EL (cell line): ENCODE measurements at places on chromosomes 2 and 18.
A peak's percentile ranks its signal among the peaks of the same experiment; 100 is the strongest.

- no peak for DNase-seq
Measured at GRCh38 chr2:105675841-105676240, 68.9 kb upstream of the NCK2 start.

DNA sequence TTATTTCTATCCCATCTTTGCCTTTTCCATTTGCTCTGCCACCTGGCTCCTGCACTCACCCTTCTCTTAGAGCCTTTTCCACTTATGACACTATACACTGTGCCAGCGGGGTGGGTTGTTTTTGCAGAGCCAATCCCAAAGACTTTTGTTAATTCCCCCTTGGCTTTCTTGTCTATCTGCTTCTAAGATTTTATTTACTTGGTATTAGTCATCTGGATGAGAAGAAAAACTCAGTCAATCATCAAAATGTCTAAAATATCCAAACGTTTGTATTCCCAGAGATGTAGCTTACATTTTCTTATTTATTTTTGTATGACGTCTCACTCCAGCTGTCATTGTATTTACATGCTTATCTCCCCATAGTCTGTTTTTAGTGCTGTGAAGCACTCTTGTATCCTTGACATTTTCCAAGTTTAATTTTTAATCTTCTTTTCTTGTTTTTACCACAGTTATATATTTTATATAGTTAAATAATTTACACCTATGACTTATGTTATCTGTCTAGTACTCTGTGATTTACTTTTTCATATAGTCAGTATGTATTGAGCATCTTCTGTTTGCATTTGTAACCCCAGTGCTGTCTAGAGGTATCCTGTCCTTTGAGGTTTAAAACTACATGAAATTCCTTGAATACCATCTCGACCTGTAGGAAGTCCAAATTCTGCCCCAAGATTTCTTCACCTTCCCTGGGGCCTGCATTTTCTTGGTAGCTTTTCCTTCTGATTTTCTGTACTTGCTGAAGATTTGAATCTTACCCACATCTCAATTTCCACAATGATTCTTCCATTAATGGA is 55.1 kb downstream of the COL4A3 start:
- DNase-seq = no peak

DNA sequence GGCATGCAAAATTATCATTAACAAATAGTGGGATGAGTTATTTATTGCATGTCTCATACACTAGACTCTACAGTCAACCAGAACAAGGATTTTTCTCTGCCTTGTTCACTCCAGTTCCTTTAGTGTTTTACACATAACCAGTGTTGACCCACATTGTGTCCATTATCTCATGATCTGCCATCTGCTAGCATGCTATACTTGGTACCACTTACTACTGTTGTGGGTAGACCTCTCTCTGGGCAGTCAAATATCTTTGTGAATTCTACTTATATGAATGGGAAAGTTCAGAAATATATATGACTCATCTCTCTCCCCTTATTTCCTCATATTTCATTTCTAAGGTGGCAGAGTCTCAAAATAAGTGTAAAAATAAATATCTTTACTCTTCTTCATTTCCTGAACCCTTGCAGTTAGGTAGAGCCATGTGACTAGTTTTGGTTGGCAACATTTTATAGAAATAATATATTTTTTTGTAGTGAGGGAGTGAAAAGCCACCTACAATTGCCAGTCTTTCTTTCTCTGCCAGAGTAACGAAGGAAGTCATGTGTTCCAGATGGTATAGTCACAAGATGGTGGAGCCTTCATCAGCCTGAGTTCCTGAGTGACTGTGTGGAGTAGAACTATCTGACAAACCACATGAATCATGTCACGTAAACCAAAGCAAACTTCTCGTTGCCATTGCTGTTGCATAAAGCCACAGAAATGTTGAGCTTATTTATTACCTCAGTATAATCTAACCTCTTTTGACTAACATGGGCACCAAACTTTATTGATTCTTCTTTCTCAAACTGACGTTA is 704.0 kb downstream of the RNF144A start:
- DNase-seq = no peak

GRCh38 chr2:145108361-145108778 is 588.5 kb upstream of the ZEB2 start:
- peak; percentile 37 for DNase-seq

DNA sequence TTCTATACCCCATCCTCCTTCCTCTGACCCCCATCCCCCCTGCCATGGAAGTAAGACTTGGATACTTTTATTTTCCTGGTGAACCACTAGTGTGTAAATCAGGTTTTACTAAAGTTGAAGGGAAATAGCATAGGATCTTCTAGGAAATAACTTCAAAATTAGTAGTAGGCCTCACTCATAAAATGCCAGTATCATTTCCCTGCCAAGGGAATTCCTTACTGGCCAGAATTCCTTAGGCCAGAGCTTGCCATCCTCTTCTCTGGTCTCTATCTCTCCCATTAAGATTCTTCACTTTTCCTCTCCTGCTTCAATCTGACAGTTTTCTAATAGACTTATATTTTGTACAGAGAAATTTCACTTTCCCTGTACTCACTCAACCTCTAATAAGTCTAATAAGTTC is 322.8 kb upstream of the TANK start:
- peak; percentile 41 for DNase-seq

DNA sequence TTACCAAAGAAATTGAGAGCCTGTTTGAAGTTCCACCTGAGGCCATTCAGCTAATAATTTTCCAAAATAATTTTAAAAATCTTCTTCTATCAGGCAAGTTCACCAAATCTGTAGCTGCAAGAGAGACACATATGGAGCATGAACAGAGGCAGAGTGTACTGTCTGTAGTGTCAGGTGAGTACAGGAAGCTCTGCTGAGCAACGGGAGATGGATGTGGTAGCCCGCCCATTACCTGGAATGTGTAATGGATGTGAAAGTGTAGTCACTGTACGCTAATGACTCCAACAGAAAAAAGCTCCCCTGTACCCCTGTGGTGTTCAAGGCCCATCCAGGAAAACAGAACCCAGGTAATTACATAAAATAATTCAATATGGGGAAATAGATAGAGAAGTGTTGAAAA is 311.5 kb downstream of the LRRTM4 start:
- no peak for DNase-seq
